ENCODE measurements at places on chromosomes 1 and 21. TPM values are rescaled to one million over a fixed set of nuclear protein-coding genes. Genes with fewer than 3 reads are reported as not detected.

APOBEC4 gene
- total RNA-seq = not detected

IL20 gene
- not detected for total RNA-seq

DAP3 gene
- 142 TPM for total RNA-seq

FNBP1L gene
- 0.81 TPM for total RNA-seq

CCDC17 gene
- total RNA-seq = 1.1 TPM

EXO1 gene
- total RNA-seq = 50.0 TPM

KIF26B gene
- total RNA-seq = not detected

KIF14 gene
- 17.1 TPM for total RNA-seq

GNG12 gene
- total RNA-seq = 0.12 TPM

GRCh38 chr1:145942405-145942804 is 15.1 kb upstream of the RBM8A start:
- DNase-seq = no peak

- DNase-seq = no peak
Measured at GRCh38 chr1:235401251-235401650, 34.0 kb downstream of the TBCE start.

DNA sequence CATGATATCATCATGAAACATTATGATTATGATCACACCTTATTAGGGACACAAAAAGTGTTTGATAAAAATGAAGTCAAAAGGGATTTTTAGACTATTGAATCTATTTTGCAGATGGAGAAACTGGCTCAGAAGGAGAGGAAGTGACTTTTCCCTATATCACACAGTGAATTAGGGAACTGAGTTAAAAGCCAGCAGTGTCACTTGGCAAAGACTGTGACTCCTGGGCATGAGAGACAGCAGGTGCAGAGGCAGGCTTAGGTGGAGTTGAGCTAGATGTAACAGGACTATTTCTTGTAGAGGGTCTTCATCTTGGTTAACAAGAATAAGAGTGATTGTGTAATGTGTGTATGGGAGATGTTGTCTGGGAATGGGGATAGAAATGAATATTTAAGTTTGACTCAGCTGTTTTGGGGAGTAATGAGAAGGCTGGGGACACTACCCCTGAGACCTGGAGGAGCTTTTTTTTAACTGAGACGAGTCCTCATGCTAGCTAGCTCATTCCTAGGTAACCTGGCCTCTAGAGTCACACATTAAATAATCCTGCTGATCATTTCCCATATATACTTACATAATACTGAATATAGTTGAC is 1.0 kb upstream of the CD84 start:
- no peak for DNase-seq

GRCh38 chr1:153475282-153475681 is 14.8 kb upstream of the S100A7 start:
- DNase-seq = no peak

- DNase-seq = no peak
Measured at GRCh38 chr21:27804515-27804914, 837.6 kb upstream of the ADAMTS5 start.

GRCh38 chr1:20589331-20590278 is 708 bp downstream of the CDA start:
- DNase-seq = no peak

DNA sequence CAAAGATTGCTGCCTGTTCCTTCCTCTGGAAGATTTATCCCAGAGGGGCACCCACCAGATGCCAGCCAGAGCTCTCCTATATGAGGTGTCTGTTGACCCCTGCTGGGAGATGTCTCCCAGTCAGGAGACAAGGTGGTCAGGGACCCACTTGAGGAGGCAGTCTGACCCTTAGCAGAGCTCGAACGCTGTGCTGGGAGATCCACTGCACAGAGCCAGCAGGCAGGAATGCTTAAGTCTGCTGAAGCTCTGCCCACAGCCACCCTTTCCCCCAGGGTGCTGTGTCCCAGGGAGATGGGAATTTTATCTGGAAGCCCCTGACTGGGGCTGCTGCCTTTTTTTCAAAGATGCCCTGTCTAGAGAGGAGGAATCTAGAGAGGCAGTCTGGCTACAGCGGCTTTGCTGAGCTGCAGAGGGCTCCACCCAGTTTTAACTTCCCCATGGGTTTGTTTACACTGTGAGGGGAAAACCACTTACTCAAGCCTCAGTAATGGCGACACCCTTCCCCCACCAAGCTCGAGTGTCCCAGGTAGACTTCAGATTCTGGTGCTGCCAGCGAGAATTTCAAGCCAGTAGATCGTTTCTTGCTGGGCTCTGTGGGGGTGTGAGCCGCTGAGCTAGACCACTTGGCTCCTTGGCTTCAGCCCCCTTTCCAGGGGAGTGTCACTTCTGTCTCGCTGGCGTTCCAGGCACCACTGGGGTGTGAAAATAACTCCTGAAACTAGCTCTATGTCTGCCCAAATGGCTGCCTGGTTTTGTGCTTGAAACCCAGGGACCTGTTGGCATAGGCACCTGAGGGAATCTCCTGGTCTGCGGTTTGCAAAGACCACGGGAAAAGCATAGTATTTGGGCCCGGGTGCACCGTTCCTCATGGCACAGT is 51.1 kb upstream of the PDC start:
- DNase-seq = no peak

GRCh38 chr1:65045022-65045817 is 78.9 kb upstream of the JAK1 start:
- no peak for DNase-seq

GRCh38 chr1:68103884-68104554 is 53.6 kb upstream of the DIRAS3 start:
- no peak for DNase-seq

DNA sequence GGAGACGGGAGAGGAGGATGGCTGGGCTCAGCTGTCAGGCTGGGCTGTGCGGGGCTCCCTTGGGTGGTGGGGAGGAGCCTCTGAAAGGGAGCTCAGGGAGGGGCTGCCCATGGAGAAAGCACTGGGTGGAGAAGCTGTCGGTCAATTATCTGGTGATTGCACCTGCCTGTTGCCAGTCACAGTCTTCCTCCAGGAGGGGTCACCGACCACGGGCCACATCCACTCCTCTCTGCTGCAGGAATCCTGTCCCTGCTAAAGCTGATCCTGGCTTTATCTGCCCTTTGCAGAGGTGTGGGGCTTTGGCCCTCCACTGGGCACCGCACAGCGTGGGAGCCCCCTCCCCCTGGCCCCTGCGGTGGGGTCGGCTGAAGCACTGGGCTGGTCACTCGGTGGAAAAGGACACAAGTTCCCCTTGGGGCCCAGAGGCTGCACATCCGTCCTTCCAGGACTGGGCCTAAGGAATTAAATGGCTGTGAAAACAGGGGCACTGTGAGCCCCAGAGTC is 21.8 kb upstream of the COL18A1 start:
- no peak for DNase-seq

DNA sequence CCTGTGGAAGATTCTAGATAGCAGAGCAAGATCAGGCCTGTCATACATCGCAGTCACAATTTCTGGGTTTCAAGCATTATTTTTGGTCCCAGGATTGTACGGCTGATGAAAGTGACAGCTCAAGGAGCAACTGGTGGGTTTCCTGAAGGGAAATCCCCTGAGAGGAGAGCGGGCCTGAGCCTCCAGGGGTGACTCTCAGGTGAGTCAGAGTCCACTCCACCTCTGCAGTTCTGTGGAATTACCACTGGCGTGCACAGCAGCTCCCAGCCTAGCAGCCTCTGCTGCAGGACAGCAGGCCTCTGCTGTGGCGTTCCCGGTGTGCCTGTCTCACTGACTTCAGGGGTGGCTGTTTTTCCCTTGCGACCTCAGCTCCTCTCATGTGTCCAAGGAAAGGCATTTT is 24.4 kb downstream of the SLC66A1 start:
- DNase-seq = peak; percentile 83

- DNase-seq = no peak
Measured at GRCh38 chr1:200890818-200891773, 3.6 kb upstream of the INAVA start.

All from activated CD4-positive, alpha-beta memory T cell treated with anti-CD3 and anti-CD28 coated beads for 36 hours (primary cell).